ENCODE measurements at places on chromosomes 13 and 19. TPM values are rescaled to one million over a fixed set of nuclear protein-coding genes. Genes with fewer than 3 reads are reported as not detected.

FGF14 gene
- total RNA-seq = 0.43 TPM

DNA sequence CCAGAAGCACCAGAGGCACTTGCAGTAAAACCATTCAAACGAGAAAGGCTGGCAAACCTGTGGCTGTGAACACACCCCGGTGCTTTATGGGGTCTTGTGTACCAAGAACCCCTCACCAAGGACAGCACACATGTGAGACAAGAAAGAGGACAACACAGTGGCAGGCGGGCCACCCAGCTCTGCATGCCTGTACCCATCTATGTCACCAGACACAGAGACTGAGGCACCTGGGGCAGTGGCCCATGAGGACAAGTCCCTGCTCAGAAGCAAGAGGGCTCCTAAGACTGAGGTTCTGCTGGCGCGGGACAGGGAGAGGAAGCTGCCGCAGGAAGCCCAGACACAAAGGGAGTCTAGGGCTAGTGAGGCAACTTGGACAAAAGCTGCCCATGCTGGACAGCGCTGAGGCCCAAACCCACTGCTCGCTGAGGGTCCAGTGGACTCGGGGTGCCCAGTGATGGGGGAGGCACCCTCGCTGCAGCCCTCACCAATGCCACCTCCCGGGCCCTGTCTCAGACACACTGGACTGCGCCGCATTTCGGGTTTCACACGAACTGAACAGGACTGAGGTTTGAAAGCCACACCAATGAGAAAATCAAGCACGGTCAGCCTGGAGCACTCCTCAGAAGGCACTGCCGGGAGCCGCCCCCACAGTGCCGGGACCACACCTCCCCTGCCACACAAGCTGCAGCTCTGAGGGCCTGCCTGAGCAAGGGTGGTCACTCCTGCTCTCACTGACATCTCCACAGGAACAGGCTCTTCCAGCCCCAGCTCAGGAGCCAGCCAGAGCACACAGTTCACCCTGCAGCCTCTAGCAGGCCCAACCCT, 232.7 kb downstream of the TUBA3C start:
- no peak for DNase-seq
- H3K27ac ChIP-seq = no peak overlapping the region
- no peaks in the 10 kb centered on the region for H3K36me3 ChIP-seq
- H3K27me3 ChIP-seq = no peaks in the 10 kb centered on the region

PEAK3 gene
- not detected for total RNA-seq

- H3K4me3 ChIP-seq = no peak overlapping the region
- no peak overlapping the region for H3K27ac ChIP-seq
- H3K4me1 ChIP-seq = peaks cover 49% of the 10 kb centered on the region
- H3K36me3 ChIP-seq = no peaks in the 10 kb centered on the region
These were observed 22.0 kb downstream of the GPC6 start for GRCh38 chr13:93248627-93249047.

GRCh38 chr19:15367439-15367838, 12.1 kb downstream of the AKAP8 start:
- no peak overlapping the region for H3K4me3 ChIP-seq
- DNase-seq = no peak
- no peak overlapping the region for H3K27ac ChIP-seq
- no peaks in the 10 kb centered on the region for H3K4me1 ChIP-seq
- no peaks in the 10 kb centered on the region for H3K27me3 ChIP-seq
- H3K36me3 ChIP-seq = peaks cover 5% of the 10 kb centered on the region

- DNase-seq = no peak
- H3K4me1 ChIP-seq = no peaks in the 10 kb centered on the region
- no peaks in the 10 kb centered on the region for H3K36me3 ChIP-seq
- H3K27ac ChIP-seq = no peak overlapping the region
These were observed 30.3 kb downstream of the LAMP1 start for GRCh38 chr13:113327391-113327765.

DNA sequence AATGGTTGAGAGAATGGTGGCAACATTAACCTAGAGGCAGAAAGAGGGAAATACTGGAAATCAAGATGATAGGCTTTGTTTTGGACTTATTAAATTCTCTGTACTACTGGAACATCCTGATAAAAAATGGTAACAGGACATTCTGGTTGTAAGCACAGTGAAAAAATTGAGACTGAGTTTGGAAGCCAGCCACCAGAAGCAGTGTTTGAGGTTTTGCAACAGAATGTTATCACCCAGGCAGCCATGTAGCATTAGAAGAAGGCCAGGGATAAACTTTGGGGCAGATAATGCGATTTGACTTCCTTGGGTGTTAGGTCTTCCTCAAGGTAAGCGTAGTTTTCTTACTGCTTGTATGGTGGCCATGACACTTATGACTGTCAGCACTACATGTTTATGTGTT, 307.4 kb downstream of the ATP8A2 start:
- no peaks in the 10 kb centered on the region for H3K27me3 ChIP-seq
- H3K36me3 ChIP-seq = no peaks in the 10 kb centered on the region
- H3K27ac ChIP-seq = no peak overlapping the region
- no peak overlapping the region for H3K4me3 ChIP-seq
- H3K4me1 ChIP-seq = peaks cover 22% of the 10 kb centered on the region
- no peak for DNase-seq

RGCC gene
- not detected for total RNA-seq

GRCh38 chr19:5080809-5081208, 111.9 kb downstream of the KDM4B start:
- H3K4me1 ChIP-seq = peaks cover 5% of the 10 kb centered on the region
- no peak overlapping the region for H3K4me3 ChIP-seq
- no peaks in the 10 kb centered on the region for H3K36me3 ChIP-seq
- DNase-seq = no peak

GRCh38 chr13:110856942-110857835, 57.7 kb downstream of the ANKRD10 start:
- no peak overlapping the region for H3K27ac ChIP-seq
- H3K4me3 ChIP-seq = no peak overlapping the region
- peaks cover 6% of the 10 kb centered on the region for H3K4me1 ChIP-seq
- H3K36me3 ChIP-seq = no peaks in the 10 kb centered on the region

Data from neural progenitor cell (in vitro differentiated cells).